ENCODE measurements at places on chromosomes 4 and X. TPM values are rescaled to one million over a fixed set of nuclear protein-coding genes. Genes with fewer than 3 reads are reported as not detected.

- no peak for DNase-seq
Measured at GRCh38 chr4:165191814-165192499, 15.4 kb upstream of the KLHL2 start.

DNA sequence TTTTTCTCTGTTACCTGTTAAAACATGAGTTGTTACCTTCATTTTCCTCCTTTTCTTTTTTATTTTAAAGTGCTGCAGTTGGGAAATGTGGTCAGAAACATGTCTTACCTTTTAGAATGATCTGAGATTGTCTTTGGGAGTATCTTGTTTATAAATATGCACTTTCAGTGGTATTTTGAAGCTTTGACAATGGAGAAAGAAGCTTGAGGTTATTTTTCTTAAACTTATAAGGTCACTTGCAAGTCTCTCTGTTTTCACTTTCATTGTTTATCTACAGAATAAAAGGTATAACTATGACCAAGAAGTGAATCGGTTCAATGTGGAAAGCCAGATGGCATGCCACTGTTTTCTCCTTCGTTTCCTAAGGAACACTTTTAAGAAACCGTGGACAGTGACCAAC, 167.5 kb upstream of the SLC7A11 start:
- DNase-seq, result no peak

DNA sequence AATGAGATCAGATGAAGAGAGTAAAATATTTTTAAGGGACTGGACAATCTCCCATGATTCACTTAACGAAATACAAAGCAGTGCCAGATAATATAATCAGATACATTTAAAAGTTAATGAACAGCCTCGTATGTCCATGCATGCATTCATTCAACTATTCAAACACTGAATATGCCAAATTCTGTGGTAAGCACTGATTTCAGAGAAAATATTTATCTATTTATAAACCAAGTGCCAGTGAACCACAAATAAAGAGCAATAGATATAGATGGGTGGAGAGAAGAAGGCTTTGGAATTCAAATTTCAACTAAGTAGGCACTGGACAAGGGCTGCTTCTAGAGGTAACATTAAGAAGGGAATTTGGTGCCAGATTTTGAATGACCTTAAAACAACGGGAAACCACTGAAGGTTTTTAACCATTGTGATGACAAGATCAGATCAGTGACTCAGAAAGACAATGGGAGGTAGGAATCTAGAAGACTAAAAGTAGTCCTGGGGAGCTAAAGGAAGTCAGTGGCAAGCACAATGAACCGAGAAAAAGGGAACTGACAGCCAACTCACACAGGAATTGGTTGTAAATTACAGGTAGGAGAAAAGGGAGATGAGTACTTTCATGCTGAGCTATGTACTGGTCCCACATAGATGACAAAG, 14.2 kb downstream of the ELOVL6 start:
- no peak for DNase-seq

GRCh38 chrX:55489314-55490009, at the start of gene USP51:
TSS of gene USP51 (minus strand) at chrX:55489848. CDS start at chrX:55488939, 909 bp downstream.
- peak; percentile 56 for DNase-seq

DNA sequence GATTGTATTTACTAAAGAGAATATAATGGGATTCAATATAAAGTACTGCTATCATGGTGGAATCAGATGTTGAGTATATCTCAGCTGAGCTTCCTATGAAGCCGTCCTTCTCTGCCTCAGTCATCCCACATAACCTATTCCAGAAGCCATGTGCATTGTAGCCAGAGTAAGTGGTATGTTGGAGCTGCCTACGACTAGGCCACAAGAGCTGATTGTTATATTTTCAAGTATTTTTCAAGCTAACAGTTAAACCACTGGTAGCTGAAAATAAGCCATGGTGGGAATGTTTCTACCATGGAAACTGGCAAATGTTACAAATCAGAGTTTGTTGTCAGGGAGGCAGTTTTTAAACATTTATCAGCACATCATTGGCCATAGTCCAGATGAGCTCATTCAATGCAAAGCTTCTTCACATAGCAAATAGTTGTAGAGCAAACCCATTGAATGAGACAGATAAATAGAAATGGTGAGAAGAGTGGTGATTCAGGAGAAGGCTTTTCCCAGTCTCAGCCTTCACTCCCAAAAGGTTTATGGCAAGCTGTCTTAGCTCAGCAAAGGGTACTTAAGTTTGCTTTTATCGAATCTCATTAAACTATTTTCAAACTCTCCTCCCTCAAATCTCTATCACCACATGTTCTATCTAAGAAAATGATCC, 436.4 kb downstream of the PCDH19 start:
- no peak for DNase-seq

DNA sequence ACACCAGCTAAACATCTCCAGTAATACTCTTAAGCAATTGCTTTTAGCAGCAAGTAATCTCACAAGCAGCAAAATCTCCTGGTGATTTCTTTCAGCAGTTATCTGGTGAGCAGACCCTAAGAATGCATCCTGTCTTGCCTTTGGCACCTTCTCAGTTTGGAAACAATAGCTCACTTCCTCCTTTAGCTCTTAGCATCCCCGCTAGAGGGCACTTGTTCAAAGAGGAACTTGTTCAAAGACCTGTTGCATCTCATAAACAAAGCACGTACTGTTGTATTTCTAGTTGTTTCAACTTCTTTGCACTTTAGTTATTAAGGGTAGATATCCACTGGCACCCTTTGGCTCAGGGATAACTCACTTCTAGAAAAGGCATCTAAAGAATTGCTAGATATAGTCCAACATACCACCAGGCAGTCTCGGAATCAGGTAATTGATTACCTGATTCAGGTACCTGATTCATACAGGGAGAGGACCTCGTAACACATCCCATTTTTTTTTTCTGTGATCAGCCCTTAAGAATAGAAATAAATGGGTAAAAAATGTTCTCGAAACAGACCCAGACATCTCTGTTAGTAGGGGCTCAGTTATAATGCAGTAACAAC, 81.9 kb upstream of the QRFPR start:
- no peak for DNase-seq

CCDC120 gene
- 4.3 TPM for total RNA-seq

AMOT gene
- total RNA-seq, result 15.4 TPM

IL9R gene
- 0.27 TPM for total RNA-seq

TGIF2LX gene
- total RNA-seq, result not detected

Data from cerebellum (tissue), 4 donors.